ENCODE measurements at places on chromosomes 13 and 19. TPM values are rescaled to one million over a fixed set of nuclear protein-coding genes. Genes with fewer than 3 reads are reported as not detected.

VSTM2B gene
- polyA plus RNA-seq, result 1.1 TPM

- DNase-seq, result no peak
Observed at GRCh38 chr19:45280471-45280961, 29.4 kb downstream of the MARK4 start.

GRCh38 chr19:10872546-10873107, 1.3 kb downstream of the CARM1 start:
- DNase-seq, result no peak

- DNase-seq, result no peak
Observed at GRCh38 chr19:47284324-47284899, 9.7 kb downstream of the INAFM1 start.

DNA sequence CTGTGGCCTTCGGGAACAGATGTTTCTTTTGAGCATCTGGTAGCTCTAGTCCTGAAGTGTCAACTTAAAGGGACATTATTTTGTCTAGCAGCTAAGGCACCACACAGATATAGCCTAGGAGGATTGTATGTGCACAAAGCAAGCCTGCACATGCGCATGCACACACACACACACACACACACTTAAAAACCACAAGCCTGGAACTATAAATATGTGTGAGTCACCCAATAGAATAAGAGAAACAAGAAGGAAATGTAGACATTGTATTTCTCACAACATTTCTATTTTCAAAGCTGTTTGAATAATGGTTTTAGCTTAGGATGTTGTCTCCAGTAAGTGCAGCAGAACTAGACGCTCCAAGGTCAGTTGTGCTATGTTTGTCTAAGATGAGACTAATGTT, 516.5 kb downstream of the SUCLA2 start:
- no peak for DNase-seq
